Prostate gland (tissue), 2 donors: ENCODE measurements at places on chromosomes 6 and 20. TPM values are rescaled to one million over a fixed set of nuclear protein-coding genes. Genes with fewer than 3 reads are reported as not detected.

The CRIP3 gene
- total RNA-seq, result 0.55 TPM

DNA sequence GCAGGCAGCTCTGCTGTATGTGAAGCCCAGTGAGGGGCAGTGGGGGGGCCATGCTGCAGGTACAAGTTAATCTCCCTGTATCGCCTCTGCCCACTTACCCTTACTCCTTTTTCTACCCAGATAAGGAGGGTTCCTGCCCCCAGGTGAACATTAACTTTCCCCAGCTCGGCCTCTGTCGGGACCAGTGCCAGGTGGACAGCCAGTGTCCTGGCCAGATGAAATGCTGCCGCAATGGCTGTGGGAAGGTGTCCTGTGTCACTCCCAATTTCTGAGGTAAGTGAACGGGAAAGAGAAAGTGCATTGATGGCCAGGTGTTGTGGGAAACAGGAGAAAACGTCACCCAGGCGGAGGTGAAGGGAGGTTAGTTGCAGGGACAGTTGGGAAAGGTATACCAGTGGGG is 10.3 kb downstream of the WFDC2 start:
- DNase-seq, result no peak

DNA sequence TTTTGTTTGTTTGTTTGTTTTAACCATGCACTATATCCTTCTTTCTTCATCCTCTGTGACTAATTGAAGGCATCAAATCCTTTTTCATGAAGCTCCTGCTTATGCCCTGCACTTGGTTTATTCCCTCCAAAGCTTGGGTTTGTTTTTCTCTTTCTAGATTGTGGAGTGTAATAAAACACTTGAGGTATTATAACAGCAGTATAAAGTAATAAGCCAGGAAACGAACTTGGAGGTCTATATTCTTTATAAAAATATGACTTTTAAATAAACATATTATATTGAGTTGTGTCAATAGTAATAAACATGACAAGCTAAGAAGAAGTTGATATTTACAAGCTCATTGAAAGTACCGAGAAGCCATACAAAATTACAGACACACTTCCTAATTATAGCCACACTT is 659.4 kb downstream of the RFPL4B start:
- DNase-seq, result no peak

GRCh38 chr6:117280922-117281321 is 15.6 kb downstream of the VGLL2 start:
- no peak for DNase-seq

DNA sequence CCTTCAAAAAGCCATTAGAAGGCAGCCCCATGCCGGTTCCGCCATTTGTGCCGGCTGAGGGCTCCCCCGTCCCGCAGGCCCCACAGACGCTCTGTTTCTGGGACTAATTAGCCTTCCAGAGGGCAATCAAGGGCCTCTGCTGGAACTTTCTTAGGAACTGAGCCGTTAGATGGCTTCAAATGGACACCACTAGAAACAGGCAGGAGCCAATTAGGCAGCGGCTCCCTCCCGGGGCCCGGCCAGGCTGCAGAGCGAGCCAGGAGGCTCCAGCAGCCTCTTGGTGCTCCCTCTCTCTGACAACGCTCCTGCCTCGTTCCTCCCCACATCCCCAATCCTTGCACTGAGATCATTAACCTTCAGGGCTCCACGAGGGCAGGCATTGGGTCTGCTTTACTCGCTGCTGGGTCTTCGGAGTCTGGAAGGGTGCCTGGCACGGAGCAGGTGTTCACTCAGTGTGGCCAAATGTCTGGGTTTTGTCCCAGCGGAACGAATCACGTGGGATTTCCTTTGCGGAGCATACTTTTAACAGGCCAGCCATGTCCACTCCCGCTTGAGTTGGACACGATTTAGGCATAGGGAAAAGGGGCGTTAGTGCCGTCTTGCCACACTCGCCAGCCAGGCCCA is 98.3 kb downstream of the TMEM242 start:
- no peak for DNase-seq

DNA sequence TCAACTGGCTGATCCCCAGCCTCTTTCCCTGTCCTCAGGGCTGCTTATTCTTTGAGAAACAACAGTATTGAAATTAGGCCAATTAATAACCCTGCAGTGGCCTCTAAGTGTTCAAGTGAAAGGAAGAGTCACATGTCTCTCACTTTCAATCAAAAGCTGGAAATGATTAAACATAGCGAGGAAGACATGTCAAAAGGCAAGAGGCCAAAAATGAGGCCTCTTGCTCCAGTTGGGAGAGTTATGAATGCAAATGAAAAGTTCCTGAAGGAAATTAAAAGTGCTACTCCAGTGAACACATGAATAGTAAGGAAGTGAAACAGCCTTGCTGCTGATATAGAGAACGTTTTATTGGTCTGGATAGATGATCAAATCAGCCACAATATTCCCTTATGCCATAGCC is 131.5 kb downstream of the MACROD2 start:
- DNase-seq, result no peak
